ENCODE measurements at places on chromosomes 11 and 22. TPM values are rescaled to one million over a fixed set of nuclear protein-coding genes. Genes with fewer than 3 reads are reported as not detected.
A peak's percentile ranks its signal among the peaks of the same experiment; 100 is the strongest.

DNA sequence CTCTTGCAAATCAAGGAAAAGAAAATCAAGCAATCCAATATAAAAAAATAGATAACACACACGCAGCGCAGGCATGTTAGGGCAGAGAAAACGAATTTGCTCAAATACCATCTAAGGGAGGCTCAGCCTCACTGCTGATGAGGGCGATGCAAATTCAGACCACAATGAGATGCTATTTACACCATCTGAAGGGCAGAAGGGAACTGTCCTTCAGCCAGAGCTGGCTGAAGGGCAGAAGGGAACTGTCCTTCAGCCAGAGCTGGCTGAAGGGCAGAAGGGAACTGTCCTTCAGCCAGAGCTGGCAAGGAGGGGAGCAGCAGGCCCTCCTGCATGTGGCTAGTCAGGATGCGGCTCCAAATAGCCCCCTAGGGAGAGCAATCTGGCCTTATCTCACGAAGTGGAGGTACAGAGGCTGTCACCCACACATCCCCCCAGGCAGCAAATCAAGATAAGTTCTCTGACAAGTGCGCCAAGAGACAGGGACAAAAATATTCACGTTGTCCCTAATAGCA is 7.6 kb upstream of the SLC39A13 start:
- H3K4me3 ChIP-seq = peak overlapping the region; percentile 44
- no peaks in the 10 kb centered on the region for H3K36me3 ChIP-seq
- no peak for DNase-seq
- H3K27me3 ChIP-seq = peaks cover 13% of the 10 kb centered on the region

DNA sequence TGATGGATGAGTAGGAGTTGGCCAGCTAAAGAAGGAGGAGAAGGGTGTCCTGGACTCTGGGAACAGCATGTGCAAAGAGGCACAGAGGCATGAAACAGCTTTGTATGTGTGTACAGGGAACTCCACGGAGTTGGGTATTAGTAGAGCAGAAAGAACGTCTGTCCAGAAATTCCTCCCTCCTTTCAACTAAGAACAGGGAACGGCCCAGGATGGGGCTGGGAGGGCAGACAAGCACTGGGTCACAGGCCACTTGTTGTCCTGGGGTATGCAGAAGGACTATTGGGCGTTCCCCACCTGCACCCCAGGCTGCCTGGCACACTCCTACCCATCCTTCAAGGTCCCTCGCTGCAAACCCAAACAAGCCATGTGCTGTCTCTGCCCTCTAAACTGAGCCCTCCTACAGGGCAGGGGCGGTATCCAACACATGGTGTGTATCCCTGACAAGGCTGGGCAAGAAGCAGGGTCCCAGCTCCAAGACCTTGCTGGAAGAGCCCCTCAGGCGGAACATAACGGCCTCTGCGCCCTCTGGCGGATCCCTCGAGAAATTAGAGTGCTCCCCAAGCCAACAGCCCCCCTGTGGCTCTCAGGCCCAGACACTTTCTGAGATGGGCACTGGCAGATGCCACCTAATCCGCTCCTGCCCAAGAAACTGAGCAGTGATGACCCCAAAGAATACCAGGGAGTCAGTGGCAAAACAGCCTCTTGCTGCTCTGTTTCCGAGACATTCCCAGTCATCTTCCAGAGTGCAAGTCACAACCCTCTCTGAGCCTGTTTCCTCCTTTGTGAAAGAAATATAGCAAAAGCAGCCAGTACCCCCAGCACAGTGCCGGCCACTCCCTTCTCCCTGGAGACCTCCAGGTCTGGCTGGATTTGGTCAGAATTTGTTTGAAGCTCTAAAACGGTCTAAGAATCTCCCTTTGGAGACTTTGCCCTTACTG is 1.6 kb upstream of the ELFN2 start:
- peak; percentile 65 for DNase-seq
- H3K4me1 ChIP-seq = peaks cover 35% of the 10 kb centered on the region
- peaks cover 51% of the 10 kb centered on the region for H3K27me3 ChIP-seq

DNA sequence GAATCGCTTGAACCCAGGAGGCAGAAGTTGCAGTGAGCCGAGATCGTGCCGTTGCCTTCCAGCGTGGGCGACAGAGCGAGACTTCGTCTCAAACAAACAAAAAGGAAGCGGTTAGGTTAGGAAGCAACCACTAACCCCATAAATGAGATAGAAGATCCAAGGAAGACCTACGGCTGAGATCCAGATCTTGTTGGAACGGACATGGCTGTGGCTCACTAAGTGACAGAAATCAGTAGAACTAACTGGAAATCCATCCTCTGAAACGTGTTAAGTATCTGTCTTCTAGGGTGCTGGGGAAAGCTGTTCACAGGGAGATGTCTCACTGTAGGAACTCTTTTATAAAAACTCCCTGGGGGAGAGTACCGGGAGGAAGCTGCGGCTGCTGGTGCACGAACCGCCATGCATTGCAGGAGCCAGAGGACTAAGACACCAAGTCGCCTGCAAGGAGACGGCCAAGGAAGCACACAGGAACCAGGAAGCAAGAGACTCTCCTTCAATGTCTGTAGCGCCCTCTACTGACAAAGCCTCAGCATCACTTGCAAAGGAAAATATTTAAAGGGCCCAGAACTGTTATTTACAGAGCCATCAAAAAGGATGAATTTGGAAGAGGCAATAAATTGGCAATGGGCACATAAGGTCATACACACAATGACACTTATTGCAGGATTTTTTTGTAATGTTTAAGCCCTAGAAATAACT is 16.9 kb upstream of the SPTY2D1 start:
- H3K4me3 ChIP-seq = no peak overlapping the region
- H3K36me3 ChIP-seq = no peaks in the 10 kb centered on the region
- H3K27ac ChIP-seq = no peak overlapping the region

GRCh38 chr11:20770414-20770946 is 101.1 kb downstream of the NELL1 start:
- no peaks in the 10 kb centered on the region for H3K36me3 ChIP-seq
- no peaks in the 10 kb centered on the region for H3K4me1 ChIP-seq
- H3K4me3 ChIP-seq = no peak overlapping the region
- no peak overlapping the region for H3K27ac ChIP-seq

GRCh38 chr11:102007567-102008437 is 39.4 kb upstream of the CFAP300 start:
- peak; percentile 44 for DNase-seq
- peak overlapping the region; percentile 48 for H3K27ac ChIP-seq
- no peaks in the 10 kb centered on the region for H3K36me3 ChIP-seq
- no peak overlapping the region for H3K4me3 ChIP-seq
- H3K27me3 ChIP-seq = no peaks in the 10 kb centered on the region

DNA sequence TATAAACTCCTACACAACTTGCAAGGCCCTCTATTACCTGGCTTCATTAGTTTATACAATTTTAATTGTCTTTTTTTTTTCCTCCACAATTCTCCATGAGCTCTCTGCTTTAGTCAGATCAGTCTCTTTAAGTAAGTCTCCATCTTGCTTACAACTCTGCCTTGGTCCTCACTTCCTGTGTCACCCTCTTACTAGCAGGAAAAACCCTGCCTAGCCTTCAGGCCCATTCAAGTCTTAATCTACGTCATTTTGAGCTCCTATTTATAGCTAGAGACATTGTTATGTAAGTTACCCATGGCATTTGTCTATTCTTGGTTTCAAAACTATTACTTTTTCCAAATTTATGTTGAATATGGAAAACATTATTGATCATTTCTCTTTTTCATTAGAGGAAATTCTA is 177.4 kb downstream of the SBF2 start:
- no peak overlapping the region for H3K27ac ChIP-seq
- H3K36me3 ChIP-seq = no peaks in the 10 kb centered on the region
- DNase-seq = no peak
- H3K27me3 ChIP-seq = no peaks in the 10 kb centered on the region

- no peaks in the 10 kb centered on the region for H3K27me3 ChIP-seq
- peaks cover 5% of the 10 kb centered on the region for H3K36me3 ChIP-seq
Observed at GRCh38 chr11:34366522-34366921, 8.7 kb upstream of the ABTB2 start.

GRCh38 chr11:4890279-4890678 is 8.6 kb downstream of the OR51T1 start:
- no peak overlapping the region for H3K27ac ChIP-seq
- no peaks in the 10 kb centered on the region for H3K36me3 ChIP-seq
- no peaks in the 10 kb centered on the region for H3K4me1 ChIP-seq
- H3K4me3 ChIP-seq = no peak overlapping the region

DNA sequence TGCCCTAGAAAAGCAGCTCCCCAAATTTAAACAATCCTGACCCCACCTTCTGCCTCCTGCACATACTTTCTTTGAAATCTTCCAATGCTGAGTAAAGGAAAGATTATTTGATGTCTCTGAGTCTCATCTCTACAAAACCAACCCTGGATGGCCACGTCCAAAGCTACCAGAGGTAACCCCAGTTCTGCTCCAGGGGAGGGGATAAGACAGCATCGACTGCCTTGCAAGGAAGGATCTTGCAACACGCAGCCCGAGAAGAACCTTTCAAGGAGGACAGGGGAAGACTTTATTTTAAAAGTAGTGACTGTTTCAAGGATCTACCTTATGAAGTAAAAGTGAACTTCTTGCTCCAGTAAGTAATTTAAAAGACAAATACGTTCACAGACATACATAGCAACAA is 66.5 kb upstream of the TMEM45B start:
- no peaks in the 10 kb centered on the region for H3K4me1 ChIP-seq
- DNase-seq = no peak
- no peaks in the 10 kb centered on the region for H3K27me3 ChIP-seq
- no peak overlapping the region for H3K4me3 ChIP-seq

- no peak overlapping the region for H3K27ac ChIP-seq
- no peak overlapping the region for H3K4me3 ChIP-seq
- no peaks in the 10 kb centered on the region for H3K4me1 ChIP-seq
- no peaks in the 10 kb centered on the region for H3K36me3 ChIP-seq
Observed at GRCh38 chr22:47225931-47226633, 463.6 kb downstream of the TBC1D22A start.

- H3K36me3 ChIP-seq = no peaks in the 10 kb centered on the region
- H3K27ac ChIP-seq = no peak overlapping the region
- peaks cover 13% of the 10 kb centered on the region for H3K27me3 ChIP-seq
- DNase-seq = peak; percentile 29
- peak overlapping the region; percentile 18 for H3K4me3 ChIP-seq
Observed at GRCh38 chr11:119363851-119364590, 17.5 kb downstream of the USP2 start.

- no peak overlapping the region for H3K27ac ChIP-seq
- DNase-seq = no peak
- H3K36me3 ChIP-seq = no peaks in the 10 kb centered on the region
- no peak overlapping the region for H3K4me3 ChIP-seq
- H3K27me3 ChIP-seq = no peaks in the 10 kb centered on the region
- H3K4me1 ChIP-seq = no peaks in the 10 kb centered on the region
Observed at GRCh38 chr22:26525946-26526564, 13.8 kb upstream of the TFIP11 start.

DNA sequence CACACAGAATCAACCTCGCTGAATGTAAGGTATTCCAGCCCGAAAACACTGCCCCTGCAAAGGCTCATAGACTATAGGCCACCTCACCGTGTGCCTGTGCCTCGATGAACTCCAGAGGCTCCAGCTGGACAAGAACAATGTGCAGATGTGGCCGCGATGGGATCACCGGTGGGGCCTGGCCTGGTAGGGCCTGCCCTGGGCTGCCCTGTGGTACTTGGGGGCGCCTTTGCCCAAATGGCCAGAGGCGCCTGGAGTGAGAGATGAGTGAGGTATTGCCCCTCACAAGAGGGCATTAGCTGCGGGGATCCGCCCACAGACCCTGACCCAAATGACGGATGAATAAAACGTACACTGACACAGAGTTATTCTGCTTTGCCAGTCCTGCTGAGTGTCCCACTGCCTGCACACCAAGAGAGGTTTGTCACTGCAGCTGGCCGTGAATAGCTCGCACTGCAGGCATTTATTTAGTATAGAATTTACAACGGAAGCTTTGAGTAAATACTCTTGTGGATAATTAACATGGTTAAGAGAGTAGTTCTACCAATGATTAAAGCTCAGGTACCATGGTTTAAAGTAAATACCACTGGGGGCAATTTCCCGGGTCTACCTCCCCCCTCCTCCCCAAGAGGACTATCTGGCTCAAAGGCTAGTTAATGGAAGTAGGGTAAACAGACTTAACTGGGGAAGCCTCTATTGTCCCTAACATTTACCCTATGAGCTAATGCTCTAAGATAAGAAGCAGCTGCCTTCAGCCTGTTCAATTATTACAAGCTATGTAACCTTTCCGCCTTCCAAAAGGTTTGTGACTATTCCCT is 101.1 kb upstream of the IGLL5 start:
- H3K27me3 ChIP-seq = peaks cover 66% of the 10 kb centered on the region
- H3K4me3 ChIP-seq = no peak overlapping the region
- H3K36me3 ChIP-seq = no peaks in the 10 kb centered on the region
- no peak overlapping the region for H3K27ac ChIP-seq
- peaks cover 4% of the 10 kb centered on the region for H3K4me1 ChIP-seq

DNA sequence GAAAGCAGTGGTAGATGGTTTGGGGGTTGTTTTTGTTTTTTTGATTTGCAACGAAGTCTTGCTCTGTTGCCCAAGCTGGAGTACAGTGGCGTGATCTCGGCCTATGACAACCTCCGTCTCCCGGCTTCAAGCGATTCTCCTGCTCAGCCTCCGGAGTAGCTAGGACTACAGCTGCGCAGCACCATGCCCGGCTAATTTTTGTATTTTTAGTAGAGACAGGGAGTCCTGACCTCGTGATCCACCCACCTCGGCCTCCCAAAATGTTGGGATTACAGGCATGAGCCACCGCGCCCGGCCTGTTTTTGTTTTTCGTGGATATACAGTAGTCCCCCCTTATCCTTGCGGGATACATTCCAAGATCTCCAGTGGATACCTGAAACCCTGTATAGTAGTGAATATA is 6.6 kb downstream of the EP300 start:
- H3K36me3 ChIP-seq = peaks cover 21% of the 10 kb centered on the region
- H3K4me1 ChIP-seq = peaks cover 26% of the 10 kb centered on the region
- DNase-seq = no peak
- H3K27ac ChIP-seq = no peak overlapping the region

Gene MS4A4A
- total RNA-seq = not detected

Gene KDM4E
- not detected for total RNA-seq

Gene OR5AP2
- not detected for total RNA-seq

Gene CDC42EP2
- 43.2 TPM for total RNA-seq

Gene FAR1
- total RNA-seq = 98.9 TPM

Gene MYO7A
- total RNA-seq = 3.7 TPM

All from Calu3 (cell line).